Kidney tubule cell (primary cell): ENCODE measurements at places on chromosomes 12 and 14.

- DNase-seq = no peak
Observed at GRCh38 chr12:73947326-73948026, 590.2 kb upstream of the ATXN7L3B start.

GRCh38 chr14:105124823-105125222 is 43.8 kb downstream of the JAG2 start:
- no peak for DNase-seq

GRCh38 chr14:43410631-43411030 is 1096.5 kb downstream of the FSCB start:
- no peak for DNase-seq

- no peak for DNase-seq
Observed at GRCh38 chr12:104575442-104576186, 118.9 kb downstream of the CHST11 start.

- DNase-seq = no peak
Observed at GRCh38 chr14:47346849-47347248, 328.6 kb downstream of the MDGA2 start.

- no peak for DNase-seq
Observed at GRCh38 chr12:107859367-107859766, 84.9 kb downstream of the ASCL4 start.

DNA sequence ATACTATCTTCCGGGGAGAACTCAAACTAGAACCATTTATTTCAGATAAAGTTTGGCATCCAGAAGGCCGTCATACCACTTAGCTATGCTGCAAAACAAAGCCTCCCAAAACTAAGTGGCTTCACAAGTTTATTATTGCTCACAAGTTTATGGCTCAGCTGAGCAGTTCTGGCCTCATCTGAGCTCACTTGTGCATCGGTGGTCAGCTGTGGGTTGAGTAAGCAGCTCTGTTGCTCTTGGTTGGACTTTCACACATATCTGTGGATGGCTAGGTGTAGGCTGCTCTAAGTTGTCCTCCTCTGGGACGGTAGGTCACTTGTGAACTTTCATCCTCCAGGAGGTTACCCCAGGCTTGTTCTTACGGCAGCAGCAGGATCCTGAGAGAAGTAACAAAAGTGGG is 162.7 kb downstream of the BTG1 start:
- DNase-seq = no peak

DNA sequence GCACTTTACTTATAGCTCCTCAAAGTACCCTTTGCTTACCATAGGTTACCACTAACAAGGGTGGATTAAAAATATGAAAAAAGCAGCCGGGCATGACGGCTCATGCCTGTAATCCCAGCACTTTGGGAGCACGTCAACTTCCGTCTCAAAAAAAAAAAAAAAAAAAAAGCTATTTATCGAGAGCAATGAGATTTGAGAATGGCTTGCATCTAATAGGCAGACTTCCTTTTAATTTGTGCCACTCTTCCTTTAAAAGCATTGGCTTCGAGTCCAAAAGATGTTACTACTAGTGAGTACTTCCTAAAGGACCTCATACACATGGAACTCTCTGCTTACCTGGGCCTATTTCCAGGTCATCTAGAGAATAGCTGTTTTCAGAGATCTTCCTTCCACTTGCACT is 38.5 kb upstream of the CERS5 start:
- DNase-seq = no peak

DNA sequence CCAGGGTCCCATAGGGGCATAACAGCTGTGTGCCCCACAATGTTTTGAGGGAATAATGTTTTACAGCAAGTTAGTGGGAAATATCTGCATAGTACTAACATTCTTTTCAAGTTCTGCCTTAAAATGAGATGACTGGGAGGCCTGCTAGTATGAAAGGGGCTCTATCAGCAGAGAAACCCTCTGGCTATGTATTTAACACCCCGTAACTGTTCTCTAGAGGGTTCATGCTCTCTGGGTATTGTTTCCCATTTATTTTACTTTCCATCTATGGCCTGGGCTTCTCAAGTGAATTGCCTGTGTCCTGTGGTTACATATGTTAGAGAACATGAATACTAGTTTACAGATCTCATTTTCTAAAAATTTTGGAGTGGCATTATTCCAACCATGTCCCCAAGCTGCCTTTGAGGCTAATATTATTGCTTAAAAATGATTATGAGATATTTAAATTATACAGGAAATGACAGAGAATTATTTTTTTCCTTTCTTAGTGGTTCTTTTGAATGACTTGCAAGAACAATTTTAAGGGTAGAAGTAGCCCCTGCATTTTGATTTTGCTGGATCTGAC is 37.5 kb downstream of the GNG2 start:
- DNase-seq = no peak

DNA sequence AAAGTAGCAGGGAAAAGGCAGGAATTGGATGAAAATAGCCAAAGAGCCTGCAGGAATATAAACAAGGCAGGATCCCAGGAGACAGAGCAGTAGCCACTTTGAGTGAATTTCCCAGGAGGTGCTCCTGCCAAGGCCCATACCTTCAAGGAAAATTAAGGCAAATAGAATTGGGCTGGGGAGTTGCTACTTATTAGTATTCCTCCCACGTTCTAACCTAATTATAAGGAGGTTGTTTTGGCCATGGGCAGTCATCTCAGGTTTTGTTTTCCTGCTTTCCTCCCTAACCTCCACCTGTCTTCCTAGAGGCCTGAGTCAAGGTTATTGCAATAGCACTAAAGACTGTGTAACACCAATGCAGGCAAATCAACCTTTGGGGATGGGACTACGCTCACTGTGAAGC is 73.1 kb downstream of the DAD1 start:
- no peak for DNase-seq

- DNase-seq = no peak
Observed at GRCh38 chr12:94143438-94143837, 4.9 kb upstream of the PLXNC1 start.

GRCh38 chr12:80241576-80242273 is 142.4 kb downstream of the OTOGL start:
- DNase-seq = no peak

GRCh38 chr14:77014004-77014604 is 14.4 kb downstream of the IRF2BPL start:
- no peak for DNase-seq

- DNase-seq = peak; percentile 92
Observed at GRCh38 chr14:50060871-50061663, 55.3 kb downstream of the VCPKMT start.

DNA sequence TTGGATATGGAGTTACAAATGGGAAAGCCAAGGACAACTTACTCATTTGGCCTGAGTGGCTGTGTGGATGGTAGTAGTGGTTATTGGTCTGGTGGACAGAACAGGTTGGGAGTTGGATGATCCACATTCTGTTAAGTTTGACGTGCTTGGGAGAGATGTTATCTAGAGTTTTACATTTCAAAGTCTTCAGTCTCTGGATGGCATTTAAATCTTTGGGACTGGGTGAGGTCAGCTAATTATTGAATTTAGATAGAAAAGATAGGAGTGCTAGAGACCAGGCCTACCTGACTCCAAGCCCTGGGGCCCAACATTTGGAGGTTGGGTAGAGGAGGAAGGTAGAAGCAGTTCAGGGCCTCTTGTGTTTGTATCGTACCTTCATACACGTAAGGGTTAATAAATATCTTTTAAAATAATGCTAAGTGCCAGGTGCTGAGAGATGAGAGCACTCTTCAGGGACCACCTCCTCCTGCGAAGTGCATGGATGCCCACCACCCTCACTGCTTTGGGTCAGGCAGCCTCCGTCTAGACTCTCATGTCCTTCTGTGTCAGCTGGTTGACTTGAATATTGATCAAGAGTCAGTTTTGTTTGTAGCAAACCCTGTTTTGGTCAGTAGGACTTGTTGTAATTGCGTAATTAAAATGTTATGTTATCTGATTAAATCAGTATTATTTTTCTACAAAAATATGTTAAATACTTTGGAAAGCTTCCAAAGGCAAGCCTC is 460.4 kb upstream of the RGS6 start:
- no peak for DNase-seq
